Stimulated activated CD8-positive, alpha-beta memory T cell treated with anti-CD3 and anti-CD28 coated beads, Interleukin-15, amount 100 ng/mL, for 1 hour (primary cell): ENCODE measurements at places on chromosomes 11 and 22.

DNA sequence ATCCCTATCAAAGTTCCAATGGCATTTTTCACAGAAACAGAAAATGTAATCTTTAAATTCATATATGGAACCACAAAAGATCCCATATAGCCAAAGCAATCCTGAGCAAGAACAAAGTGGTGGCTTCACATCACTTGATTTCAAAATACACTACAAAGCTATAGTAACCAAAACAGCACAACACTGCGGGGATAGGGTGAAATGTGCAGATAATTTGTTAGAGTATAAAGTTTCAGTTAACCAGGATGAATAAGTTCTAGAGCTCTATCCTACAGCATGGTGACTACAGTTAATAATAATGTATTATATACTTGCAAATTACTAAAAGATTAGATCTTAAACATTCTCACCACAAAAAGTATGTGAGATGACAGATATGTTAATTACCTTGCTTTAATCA lies 55.5 kb downstream of the MAPK1 start:
- DNase-seq: no peak

DNA sequence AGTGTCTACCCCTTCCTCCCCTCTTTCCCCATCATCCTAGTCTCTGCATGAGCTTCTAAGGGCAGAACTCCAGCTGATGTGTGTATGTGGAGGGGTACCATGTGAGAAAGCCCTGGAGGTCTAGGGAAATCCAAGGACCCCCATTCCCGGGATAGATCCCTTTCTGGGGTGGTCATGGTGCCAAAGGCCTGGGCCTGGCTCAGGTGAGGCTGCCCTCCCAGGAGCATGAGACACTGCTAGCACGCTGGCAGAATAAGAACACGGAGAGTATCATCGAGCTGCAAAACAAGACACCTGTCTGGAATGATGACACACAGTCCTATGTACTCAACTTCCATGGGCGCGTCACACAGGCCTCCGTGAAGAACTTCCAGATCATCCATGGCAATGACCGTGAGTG lies 19.6 kb downstream of the TUB start:
- DNase-seq: no peak

DNA sequence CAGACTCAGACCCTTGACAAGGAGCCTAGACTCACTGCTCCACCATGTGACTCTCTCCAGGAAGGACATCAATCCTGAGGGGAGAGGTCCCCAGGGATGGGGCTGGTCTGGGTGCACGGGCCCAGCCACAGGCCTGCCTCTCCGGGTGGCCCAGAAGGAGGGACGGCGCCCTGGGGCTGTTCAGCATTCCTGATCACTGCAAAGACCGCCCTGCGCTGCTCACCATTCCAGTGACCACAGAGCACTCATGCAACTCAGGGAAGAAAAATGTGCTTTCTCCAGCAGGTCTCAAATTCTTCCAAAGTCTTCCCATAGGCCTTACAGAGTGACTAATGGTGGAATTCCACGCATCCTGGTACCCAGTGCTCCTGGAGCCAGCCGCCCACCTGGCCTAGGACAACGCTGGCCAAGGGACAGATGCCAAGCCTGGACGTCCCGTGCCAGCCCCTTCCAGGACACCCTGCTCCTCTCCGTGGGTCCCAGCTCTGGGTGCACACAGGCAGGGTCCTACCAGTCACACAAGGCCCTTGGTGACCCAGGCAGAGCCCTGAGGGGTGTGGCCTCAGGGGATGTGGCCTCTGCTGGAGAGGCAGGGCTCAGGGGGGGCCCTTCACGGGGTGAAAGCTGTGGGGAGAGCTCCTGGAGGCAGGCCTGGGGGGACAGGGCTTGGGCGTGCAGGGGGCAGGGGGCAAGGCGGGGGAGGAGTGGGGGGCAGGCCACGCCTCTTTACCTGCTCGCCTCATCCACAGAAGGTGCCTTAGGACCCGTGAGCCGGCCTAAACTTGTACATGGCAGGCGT lies 178.8 kb downstream of the IGLL1 start:
- DNase-seq: no peak

- DNase-seq: no peak
These were observed 10.8 kb downstream of the EHF start for GRCh38 chr11:34631737-34632104.

- DNase-seq: no peak
These were observed 24.3 kb downstream of the SAAL1 start for GRCh38 chr11:18081551-18081950.

GRCh38 chr11:48011102-48011797 lies 30.9 kb downstream of the PTPRJ start:
- no peak for DNase-seq

DNA sequence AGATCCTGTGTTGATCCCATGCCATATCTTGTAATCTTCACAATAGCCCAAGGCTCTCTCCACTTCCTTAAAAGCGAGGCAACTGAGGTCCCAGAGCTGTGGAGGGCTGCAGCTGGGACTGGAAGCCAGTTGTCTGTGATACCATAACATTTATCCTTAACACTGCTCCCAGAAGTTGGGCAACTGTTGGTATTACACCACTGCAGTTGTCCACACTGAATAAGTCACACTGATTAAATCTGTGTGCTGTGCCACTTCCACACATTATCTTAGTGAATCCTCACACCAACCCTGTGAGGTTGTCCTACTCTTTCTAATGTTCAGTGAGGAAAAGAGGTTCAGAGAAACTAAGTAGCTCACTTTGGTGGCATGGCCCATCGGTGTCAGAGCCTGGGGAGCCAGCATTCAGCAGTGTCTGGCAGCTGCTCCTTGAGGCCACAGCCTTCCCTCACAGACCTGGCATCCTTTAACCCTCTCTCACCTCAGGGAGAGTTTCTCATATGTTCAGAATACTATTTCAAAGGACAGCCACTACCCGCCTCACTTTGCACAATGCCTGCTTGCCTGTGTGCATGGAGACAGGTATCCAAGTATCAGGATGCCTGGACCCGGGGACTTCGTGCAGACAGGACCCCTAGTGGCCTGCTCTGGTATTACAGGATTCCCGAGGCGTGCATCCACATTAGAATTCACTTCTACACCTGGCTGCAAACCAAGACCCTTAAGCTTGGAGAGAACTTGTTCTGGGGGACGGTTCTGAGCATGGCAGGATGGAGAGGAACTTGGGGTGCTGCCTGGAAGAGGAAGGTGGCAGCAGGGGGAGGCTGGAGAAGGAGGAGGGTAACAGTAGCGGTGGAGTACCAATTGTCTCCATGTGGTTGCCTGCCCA lies 221.9 kb upstream of the TBCEL start:
- peak; percentile 6 for DNase-seq

- DNase-seq: no peak
These were observed 87.2 kb downstream of the WNT7B start for GRCh38 chr22:45889539-45890350.

GRCh38 chr11:19429108-19429760 lies 188.5 kb upstream of the E2F8 start:
- no peak for DNase-seq

DNA sequence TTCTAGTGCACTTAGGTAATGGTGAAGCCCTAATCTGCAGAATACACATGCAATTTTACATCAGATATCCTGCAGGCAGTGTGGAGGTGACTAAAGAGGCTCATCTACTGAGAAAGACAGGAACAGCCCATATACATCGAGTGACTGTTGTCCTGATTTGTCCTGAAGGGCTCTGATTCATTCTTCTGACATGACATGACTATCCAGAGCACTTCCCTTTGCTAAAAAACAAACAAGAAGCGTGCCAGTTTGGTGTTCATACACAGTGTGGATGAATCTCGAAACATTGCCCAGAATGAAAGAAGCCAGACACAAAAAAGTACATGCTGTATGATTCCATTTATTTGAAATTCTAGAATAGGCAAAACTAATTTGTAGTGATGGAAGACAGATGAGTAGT lies 48.0 kb upstream of the AMPD3 start:
- no peak for DNase-seq

- DNase-seq: no peak
These were observed 40.9 kb downstream of the GAS2 start for GRCh38 chr11:22707119-22707899.

- DNase-seq: no peak
These were observed 115.8 kb downstream of the MAML2 start for GRCh38 chr11:96227244-96227643.

DNA sequence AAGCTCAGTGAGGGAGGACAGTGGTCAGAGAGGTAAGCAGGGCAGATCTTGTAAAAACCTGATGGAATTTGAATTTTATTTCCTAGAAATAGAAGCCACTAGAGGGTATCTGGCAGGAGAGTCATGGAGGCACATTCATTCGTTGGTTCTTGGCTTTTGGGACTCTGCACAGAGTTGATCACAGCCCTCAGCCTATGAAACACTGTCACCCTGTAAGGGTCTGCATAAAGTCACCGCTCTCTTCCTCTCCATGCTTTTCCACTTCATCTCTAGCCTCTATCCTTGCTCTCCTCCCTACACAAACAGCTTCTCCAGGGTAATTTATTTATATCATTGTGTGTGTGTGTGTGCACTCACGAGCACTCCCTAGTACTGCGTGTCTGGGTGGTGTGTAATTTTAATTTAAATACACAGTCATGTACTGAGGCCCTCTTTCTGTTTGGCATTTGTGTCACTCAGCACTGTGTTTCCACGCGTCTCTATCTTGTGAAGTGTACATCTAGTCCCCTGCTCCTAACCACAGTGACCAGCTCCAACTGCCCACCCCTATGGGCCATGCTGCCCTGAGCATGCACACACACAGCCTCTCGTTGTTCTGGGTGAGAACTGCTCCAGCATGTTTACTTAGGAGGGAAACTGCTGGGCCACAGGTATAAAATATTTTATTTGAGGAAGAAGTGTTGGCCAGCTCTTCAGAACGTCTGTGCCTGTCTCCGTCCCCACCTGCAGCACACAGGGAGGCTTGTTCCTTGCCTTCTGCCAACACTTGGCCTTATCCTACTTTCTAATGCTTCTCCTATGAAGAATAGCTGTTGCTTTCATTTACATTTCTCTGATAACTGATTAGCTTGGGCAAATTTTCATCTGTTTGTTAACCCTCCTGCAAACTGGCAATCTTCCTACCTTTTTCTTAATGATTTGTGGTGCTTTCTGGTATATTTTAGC lies 4.5 kb downstream of the KCNQ1OT1 start:
- DNase-seq: no peak

DNA sequence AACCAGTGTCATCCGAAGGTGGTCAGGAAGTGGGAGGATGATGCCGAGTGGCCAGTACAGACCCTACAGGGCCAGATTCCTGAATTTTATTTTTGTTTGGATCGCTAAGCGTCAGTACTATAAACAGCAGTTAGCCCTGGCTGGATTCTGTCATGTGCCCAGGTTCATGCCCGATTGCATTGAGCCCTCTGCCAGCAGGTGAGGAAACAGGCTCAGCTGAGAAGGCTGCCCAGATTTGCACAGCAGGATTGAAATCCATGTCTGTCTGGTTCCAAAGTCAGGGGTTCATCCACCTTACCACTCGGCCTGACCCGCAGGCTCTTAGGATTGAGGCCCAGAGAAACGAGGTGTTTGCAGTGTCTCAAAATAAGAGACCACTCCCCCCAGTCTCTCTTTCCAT lies 9.1 kb upstream of the TBC1D22A start:
- DNase-seq: no peak

GRCh38 chr22:42863349-42863961 lies 6.4 kb upstream of the ARFGAP3 start:
- no peak for DNase-seq

DNA sequence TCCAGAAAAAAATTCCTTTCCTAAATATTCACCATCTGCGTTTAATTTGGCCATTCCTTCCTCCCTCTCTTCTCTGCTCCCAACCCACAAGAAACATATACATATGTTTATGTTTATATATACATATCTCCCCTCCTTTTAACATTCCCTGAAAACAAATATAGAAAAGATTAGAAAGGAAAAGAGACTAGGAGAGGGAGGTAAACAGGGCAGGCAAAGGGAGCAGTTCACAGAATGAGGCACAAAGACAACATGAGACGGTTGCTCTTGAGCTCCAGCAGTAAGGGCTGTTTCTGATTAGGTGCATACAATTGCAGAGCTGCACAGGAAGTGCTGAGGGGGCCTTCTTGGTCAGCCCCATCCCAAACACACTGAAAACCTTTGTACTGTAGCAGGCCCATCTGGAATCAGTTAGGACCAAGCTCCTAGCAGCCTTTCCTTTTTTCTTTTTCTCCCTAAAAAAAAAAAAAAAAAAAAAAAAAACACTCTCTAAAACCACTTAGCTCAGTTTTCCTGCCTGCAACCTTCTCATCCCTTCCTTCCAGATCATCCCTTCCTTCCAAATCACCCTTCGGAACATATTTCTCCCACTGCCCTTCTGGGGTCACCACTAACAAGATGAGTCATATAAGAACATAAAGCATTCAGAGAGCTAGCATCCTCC lies 57.0 kb downstream of the RBFOX2 start:
- no peak for DNase-seq

- DNase-seq: no peak
These were observed 153.0 kb upstream of the PITPNB start for GRCh38 chr22:28072066-28072465.

- peak; percentile 20 for DNase-seq
These were observed 22.3 kb downstream of the KCNQ1 start for GRCh38 chr11:2466869-2467694.

DNA sequence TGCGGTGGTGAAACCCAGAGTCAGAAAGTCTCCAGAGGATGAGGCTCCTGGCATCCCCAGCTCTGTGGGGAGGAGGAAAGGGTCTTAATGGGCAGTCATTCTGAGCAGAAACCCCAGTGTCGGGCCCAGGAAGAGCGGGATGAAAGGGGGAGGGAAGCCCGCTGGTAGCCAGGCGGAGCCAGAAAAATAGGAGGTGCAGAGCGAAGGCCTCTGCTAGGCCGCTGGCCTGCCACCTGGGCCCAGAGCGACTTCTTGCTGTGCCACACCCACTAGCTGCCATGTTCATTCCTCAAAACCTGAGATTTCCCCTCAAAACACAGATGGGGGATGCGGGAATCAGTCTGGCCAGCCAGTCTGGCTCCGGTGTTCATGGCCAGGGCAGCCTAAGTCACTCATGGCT lies 650 bp upstream of the POU2AF3 start:
- DNase-seq: no peak
